CD4-positive, alpha-beta memory T cell (primary cell): ENCODE measurements at places on chromosomes 4 and X. TPM values are rescaled to one million over a fixed set of nuclear protein-coding genes. Genes with fewer than 3 reads are reported as not detected.

DNA sequence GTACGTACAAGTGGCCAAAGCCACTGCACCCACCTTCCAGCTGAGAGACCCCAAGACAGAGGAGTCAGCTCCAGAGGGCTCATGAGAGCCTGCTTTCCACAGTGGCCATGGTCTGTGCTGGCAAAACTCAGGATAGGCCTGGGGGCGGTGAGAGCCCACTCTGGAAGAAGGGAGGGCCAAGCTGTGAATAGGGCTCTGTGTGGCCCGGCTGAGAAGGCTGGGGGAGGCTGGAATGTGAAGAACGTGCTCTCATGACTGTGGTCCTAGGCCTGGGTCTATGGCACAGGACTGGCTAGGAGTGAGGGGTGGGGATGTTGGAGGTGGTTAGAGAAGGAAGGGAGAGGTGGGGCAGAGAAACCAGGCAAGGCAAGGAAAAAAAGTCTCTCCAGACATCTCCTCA, 13.3 kb downstream of the STARD8 start:
- no peak overlapping the region for H3K4me3 ChIP-seq
- no peak overlapping the region for H3K27ac ChIP-seq
- no peak for DNase-seq
- H3K27me3 ChIP-seq, result no peaks in the 10 kb centered on the region

DNA sequence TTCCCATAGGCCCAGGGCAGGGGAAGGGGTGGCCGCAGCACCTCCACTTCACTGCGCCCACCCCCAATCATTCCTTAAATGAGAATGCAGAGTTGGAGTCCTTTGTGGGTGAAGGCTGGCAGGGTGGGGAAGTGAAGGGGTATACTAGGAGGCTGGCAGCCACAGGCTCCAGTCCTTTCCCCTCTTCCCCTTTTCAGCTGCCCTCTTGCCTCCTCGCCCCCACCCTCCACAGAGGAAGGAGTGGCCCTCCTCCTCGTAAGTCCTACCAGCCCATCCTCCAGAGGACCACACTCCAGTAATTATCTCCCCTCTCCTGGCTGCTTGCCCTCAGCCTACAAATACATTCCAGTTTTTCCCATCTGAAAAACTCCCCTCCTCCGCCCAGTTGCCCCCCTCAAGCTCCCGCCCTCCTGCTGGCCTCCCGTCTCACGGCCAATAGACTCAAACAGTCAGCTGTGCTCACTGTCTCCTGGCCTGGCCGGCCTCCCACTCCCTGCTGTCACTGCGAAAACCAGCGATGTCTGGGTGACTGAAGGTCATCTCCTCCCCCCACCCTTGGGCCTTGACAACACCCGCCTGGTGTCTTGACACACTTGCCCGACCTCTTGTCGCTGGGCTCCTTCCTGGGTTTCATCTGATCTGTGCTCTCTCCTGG, 38.8 kb downstream of the EFNB1 start:
- peaks cover 9% of the 10 kb centered on the region for H3K4me1 ChIP-seq
- no peak overlapping the region for H3K4me3 ChIP-seq
- no peak overlapping the region for H3K27ac ChIP-seq

GRCh38 chrX:55127692-55128091, 38.9 kb downstream of the PAGE2 start:
- no peak overlapping the region for H3K27ac ChIP-seq
- no peak for DNase-seq
- H3K4me1 ChIP-seq, result no peaks in the 10 kb centered on the region
- H3K36me3 ChIP-seq, result no peaks in the 10 kb centered on the region
- no peak overlapping the region for H3K4me3 ChIP-seq
- no peaks in the 10 kb centered on the region for H3K27me3 ChIP-seq

DNA sequence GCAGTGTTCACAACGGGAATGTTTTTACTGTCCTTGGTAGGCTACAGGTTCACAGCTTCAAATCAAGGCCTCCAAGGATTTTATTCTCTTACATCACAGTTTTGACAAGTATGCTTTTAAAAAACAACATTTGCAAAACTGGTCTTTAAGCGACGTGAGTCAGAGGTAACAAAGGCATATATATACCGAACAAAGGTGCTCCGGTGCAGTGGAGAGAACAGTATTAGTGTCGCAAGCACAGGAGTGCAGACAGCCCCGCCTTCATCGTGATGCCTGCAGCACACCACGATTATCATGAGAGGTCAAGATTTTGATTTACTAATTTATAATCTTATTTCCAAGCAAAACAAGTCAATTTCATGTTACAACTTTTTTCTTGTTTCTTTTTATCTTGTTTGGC, 90.8 kb downstream of the GATB start:
- DNase-seq, result no peak
- no peaks in the 10 kb centered on the region for H3K4me1 ChIP-seq
- no peaks in the 10 kb centered on the region for H3K36me3 ChIP-seq
- no peak overlapping the region for H3K27ac ChIP-seq
- H3K27me3 ChIP-seq, result no peaks in the 10 kb centered on the region
- H3K4me3 ChIP-seq, result no peak overlapping the region

DNA sequence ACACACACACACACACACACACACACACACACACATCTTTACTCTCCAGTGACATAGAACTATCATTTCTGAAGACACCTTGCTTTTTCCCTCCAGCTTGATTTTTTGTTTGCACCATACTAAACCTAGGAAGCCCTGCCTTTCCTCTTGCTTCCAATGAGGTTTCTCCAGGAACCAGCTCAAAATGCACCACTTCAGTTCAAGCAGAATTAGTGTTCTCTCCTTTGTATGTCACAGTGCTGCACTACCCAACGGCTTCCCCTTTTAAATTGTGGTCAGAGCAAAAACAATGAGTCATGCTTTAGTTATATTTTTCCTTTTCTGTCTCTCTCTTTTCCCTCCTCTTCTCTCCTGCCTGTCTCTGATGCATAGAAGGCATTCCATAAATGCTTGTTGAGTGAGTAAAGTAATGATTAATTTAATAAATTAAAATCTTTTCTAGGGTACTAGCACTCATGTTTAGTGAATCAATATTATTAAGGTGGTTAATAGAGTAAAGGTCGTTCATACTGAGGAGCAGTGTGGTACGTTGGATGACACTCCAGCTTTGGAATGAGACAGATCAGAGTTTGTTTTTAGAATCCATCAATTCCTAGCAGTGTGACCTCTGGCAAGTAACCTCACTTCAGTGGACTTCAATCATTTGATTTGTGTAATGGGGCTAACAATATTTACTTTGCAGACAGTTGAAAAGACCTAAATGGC, 5.9 kb downstream of the RTL3 start:
- peaks cover 16% of the 10 kb centered on the region for H3K4me1 ChIP-seq
- DNase-seq, result no peak
- no peaks in the 10 kb centered on the region for H3K36me3 ChIP-seq
- no peak overlapping the region for H3K4me3 ChIP-seq
- no peak overlapping the region for H3K27ac ChIP-seq

GRCh38 chr4:145552181-145552822, 66.9 kb upstream of the MMAA start:
- no peak overlapping the region for H3K27ac ChIP-seq
- no peaks in the 10 kb centered on the region for H3K36me3 ChIP-seq
- DNase-seq, result no peak
- no peaks in the 10 kb centered on the region for H3K27me3 ChIP-seq
- H3K4me1 ChIP-seq, result no peaks in the 10 kb centered on the region
- no peak overlapping the region for H3K4me3 ChIP-seq

The F8A2 gene
- not detected for total RNA-seq

The ARSJ gene
- total RNA-seq, result 0.15 TPM

The KDM5C gene
- total RNA-seq, result 127 TPM

The USP26 gene
- not detected for total RNA-seq

DNA sequence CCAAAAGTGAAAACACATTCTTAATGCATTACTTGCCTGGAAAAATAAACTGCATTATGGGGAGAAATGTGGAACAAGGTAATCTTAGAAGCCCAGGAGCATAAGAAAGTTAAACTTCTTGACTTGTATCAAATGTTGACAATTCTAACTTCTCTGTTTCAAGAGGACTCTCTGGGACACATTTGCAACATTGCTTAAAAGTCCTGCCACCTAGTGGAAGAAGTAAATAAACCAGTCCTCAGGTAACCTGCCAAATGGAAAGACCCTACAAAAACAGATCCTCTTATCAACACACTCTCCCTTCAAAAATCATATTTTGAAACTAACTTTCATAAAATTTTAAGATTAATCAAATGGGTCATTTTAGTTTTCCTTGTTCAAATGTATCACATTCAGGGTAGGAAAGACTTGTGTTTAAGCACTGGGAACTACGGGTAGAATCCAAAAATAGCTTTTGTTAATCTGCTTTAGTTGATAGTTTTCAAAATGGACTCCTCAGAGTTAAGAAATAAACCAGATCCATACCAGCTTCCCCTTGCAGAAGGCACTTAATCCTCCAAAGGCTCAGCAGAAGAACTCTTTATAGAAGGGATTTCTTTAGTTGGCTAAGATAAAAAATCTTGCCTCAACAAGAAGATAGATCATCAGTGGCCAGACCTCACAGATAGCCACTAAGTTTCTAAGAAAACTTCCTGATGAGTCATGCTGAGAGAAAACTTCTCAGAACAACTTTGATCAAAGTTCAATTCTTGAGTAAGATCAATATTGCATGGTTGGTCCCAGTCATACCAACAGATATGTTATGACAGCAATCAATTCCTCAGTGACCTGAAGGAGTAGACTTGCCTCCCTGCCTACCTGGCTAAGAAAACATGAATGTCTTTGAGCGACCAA, 141.7 kb downstream of the HHIP start:
- H3K36me3 ChIP-seq, result no peaks in the 10 kb centered on the region
- no peak overlapping the region for H3K27ac ChIP-seq
- H3K4me1 ChIP-seq, result no peaks in the 10 kb centered on the region
- no peak overlapping the region for H3K4me3 ChIP-seq
- H3K27me3 ChIP-seq, result no peaks in the 10 kb centered on the region

DNA sequence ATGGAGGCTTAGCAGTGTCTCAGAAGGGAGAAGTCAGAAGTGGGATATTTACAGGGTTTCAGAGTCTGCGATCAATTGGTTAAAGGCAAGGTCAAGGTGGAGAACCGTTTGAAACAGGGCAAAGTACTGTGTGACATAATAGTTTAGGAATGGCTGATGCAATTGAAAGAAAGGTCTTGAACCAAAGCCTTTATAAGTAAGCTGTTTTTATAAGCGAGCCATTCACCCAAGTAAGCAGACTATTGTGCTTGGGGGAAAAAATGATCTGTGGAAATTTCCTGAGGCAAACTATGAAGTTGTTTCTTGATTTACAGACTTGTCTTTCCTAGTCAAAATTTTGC, 327.3 kb downstream of the CAMK2D start:
- H3K4me1 ChIP-seq, result peaks cover 6% of the 10 kb centered on the region
- no peak overlapping the region for H3K4me3 ChIP-seq
- H3K36me3 ChIP-seq, result no peaks in the 10 kb centered on the region
- DNase-seq, result no peak
- no peak overlapping the region for H3K27ac ChIP-seq

DNA sequence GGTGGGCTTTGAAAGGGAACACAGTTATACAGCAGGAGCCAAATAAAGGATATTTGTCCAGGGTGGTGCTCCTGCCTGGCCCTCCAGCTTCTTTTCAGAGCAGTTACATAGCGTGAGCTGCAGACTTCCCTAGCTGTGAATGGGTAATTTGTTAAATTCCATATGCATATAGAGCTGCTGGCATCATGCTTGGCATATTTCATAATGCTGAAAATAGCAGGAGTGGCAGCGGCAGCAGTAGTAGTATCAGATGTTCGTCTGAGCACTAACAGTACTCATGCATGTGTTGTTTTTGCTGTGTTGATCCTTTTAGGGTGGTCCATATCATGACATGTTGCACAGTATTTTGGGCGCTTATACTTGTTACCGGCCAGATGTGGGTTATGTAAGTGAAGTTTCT, 33.6 kb upstream of the TADA2B start:
- no peak for DNase-seq
- H3K36me3 ChIP-seq, result peaks cover 52% of the 10 kb centered on the region
- H3K4me3 ChIP-seq, result no peak overlapping the region
- H3K27me3 ChIP-seq, result no peaks in the 10 kb centered on the region
- no peaks in the 10 kb centered on the region for H3K4me1 ChIP-seq
- H3K27ac ChIP-seq, result no peak overlapping the region

DNA sequence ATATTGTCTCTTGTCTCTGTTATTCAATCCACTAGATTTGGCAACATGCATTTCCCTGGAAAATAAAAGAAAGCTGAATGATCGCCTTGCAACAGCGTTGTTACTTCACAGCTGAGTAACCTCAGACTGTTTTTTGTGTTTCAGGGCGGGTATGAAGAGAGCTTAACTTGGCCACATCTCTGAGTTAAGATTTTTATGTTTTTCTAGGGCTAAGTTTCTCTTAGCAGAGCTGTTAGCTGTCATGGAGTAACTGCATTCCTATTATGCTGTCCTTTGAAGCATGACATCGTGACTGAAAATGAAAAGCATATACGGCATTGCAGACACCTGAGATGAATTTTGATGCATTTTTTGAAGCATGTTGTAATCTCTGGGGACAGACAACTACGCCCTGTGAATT, 1798.9 kb downstream of the PCDH7 start:
- no peaks in the 10 kb centered on the region for H3K36me3 ChIP-seq
- no peak overlapping the region for H3K4me3 ChIP-seq
- DNase-seq, result no peak

The TAF7L gene
- total RNA-seq, result not detected

DNA sequence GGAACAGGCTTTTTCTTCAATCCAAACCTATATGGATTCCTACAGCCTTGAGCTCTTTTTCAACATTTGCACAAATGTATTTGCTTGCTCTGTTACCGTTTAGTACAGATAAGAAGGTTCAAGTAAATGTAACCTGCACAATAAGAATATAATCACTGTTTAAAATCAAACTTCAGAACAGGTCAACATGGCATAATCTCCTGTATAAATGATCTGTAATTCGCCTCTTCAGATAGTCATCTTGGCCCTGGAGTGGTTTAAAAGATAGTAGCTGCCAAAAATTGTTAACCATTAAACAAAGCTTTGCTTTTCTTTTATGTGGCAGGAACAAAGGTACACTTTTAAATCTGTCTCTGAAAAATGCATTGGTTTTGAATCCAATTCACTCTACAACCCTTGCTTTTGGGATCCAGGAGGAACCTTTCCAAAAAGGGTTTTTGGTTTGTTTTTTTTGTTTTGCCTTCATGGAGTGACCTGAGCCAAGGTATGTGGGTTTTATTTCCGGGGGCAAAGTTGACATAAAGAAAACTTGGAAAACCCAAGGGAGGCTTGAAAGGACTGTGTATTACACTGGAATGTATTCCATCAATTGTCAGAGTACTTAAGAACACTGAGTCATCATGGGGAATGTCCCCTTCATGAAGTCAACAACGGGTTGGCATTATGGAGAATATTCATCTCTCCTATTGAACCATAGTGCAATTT, 210.4 kb upstream of the HCCS start:
- H3K4me1 ChIP-seq, result no peaks in the 10 kb centered on the region
- H3K27ac ChIP-seq, result no peak overlapping the region
- no peak for DNase-seq
- H3K36me3 ChIP-seq, result no peaks in the 10 kb centered on the region
